ENCODE measurements at places on chromosomes 12 and 14. TPM values are rescaled to one million over a fixed set of nuclear protein-coding genes. Genes with fewer than 3 reads are reported as not detected.

Gene HHIPL1
- 0.99 TPM for total RNA-seq

Gene ACSS3
- total RNA-seq: 0.85 TPM

Gene CACNA2D4
- total RNA-seq: 0.22 TPM

Gene SLC17A8
- not detected for total RNA-seq

Gene NFE2
- total RNA-seq: 0.46 TPM

Gene OTX2
- total RNA-seq: not detected

Gene ADGRD1
- not detected for total RNA-seq

Gene CLEC4A
- total RNA-seq: 0.23 TPM

Gene KLC1
- 217 TPM for total RNA-seq

- peak; percentile 29 for DNase-seq
These were observed 214.9 kb downstream of the ADAMTS20 start for GRCh38 chr12:43336962-43337555.

DNA sequence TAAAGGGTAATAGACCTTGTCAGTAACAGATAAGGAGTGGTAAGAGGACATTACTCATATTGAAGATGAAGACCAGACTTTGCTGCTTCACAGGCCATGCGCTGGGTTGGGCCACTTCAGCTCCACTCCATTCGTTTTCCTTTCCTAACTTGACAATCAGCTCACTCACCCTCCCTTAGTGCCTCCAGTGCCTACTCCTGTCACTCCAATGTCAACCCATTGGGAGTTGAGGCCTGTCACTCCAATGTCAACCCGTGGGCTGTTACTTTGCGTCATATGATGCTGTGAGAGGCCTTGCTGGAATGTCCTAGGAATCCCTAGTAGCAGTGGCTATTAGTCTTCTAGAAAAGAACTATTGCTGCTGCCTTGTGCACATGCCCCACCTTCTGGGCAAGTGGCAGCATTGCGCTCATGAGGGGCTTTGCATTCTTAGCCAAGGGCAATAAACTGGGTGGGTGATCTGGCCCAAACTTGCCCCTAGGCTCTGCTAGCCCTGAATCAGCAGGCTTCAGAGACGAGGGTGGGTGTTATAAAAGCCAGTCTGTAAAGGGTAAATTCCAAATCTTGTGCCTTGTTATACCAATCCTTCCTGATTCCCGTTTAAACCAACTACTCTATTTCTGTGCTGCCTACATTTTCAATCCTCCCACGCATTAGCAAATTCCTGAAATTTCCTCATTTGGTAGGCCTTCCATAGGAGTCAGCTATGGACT lies 36.1 kb downstream of the BAZ2A start:
- peak; percentile 76 for DNase-seq

- DNase-seq: no peak
These were observed 2.0 kb downstream of the POP5 start for GRCh38 chr12:120579179-120579578.

- no peak for DNase-seq
These were observed 35.8 kb downstream of the FLVCR2 start for GRCh38 chr14:75614179-75614578.

- no peak for DNase-seq
These were observed 654 bp upstream of the SUPT16H start for GRCh38 chr14:21384494-21384851.

DNA sequence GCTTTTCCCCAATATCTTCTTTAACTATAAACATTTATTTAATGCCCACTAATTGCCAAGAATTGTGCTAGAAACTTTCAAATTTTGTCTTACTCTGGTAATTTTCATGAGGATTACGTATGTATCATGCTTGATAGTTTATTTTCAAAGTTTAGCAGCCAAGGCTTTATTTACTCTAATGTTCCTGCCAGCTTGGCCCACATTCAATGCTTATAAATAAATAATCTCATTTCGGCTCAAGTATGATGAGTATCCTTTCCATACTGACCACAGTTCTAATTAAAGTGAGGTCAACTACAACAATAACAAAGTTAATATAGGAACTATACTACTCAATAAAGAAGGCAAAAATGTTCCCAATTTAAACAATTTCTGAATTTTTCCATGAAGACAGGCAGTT lies 259.2 kb downstream of the MED13L start:
- DNase-seq: no peak

GRCh38 chr12:25040593-25040992 lies 91.7 kb upstream of the BCAT1 start:
- DNase-seq: no peak

GRCh38 chr12:55974308-55974730 lies 441 bp downstream of the RAB5B start:
- peak; percentile 26 for DNase-seq

DNA sequence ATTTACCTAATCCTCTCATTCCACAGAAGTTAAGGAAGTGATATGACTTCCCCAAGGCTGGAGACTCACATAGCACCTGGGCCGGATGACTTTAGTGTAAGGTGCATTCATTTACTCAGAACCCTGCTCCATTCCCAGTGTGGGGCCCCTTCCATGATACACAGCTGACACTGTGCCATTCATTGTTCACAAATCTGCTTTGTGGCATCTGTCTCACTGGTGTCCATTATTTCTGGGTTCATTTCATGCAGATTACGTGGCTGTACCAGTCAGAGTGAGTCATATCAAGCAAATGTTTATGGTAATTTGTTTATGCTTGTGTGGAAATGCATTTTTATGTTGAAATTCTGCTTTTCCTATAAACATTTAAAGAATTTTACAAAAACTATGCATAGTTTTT lies 5.2 kb downstream of the ANO4 start:
- no peak for DNase-seq

GRCh38 chr12:92183575-92183974 lies 37.9 kb upstream of the BTG1 start:
- DNase-seq: no peak

DNA sequence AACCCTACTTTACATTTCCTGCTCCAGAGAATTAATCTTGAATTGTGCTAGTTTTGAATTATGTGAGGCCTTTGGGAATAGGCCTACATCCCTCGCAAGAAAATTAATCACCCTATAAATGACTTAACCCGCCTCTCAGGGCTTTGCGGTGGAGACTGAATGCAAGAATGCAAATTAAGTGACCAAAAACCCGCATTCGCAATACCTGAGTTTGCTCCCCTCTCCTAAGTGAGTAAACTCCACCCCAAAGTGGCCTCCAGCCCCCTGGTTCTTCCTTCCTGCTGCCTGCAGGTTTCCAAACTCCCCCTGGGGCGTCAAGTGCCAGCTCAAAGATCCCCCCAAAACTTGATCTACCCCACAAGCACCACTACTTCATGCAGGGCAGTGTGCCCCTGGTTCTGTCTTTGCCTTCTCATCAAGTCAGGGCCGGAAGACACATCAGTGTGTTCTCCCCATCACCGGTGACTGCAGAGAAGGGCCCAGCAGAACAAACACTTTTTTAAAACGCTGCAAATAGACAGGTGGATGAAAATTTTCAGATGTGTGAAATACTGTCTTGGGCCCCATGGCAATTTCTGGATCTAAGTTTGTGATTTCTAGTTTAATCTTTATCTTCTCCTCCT lies 644.7 kb downstream of the VRK1 start:
- no peak for DNase-seq

DNA sequence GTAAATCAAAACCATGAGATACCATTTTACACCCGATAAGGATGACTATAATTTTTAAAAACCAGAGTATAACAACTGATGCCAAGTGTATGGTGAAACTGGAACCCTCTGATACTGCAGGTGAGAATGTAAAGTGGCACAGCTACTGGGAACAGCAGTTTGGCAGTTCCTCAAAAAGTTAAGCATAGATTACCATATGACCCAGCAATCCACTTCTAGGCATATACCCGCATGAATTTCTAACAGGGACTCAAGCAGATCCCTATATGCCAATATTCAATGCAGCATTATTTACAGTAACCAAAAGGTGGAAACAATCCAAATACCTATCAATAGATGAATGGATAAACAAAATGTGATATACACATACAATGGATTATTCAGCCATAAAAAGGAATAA lies 57.4 kb downstream of the BAZ1A start:
- DNase-seq: no peak

- peak; percentile 90 for DNase-seq
These were observed 585 bp downstream of the GPATCH2L start for GRCh38 chr14:76152333-76152681.

GRCh38 chr14:63039866-63040265 lies 5.4 kb downstream of the KCNH5 start:
- DNase-seq: peak; percentile 50
